ENCODE measurements at places on chromosomes 6 and 20.

- no peak for DNase-seq
These were observed 230.5 kb downstream of the ERMARD start for GRCh38 chr6:169981969-169982368.

GRCh38 chr6:20021795-20022194 is 184.6 kb downstream of the ID4 start:
- peak; percentile 84 for DNase-seq

GRCh38 chr6:169795196-169795595 is 43.8 kb downstream of the ERMARD start:
- DNase-seq, result no peak

GRCh38 chr20:14569641-14570040 is 232.2 kb upstream of the FLRT3 start:
- no peak for DNase-seq

GRCh38 chr6:121321282-121321681 is 13.0 kb downstream of the TBC1D32 start:
- no peak for DNase-seq

DNA sequence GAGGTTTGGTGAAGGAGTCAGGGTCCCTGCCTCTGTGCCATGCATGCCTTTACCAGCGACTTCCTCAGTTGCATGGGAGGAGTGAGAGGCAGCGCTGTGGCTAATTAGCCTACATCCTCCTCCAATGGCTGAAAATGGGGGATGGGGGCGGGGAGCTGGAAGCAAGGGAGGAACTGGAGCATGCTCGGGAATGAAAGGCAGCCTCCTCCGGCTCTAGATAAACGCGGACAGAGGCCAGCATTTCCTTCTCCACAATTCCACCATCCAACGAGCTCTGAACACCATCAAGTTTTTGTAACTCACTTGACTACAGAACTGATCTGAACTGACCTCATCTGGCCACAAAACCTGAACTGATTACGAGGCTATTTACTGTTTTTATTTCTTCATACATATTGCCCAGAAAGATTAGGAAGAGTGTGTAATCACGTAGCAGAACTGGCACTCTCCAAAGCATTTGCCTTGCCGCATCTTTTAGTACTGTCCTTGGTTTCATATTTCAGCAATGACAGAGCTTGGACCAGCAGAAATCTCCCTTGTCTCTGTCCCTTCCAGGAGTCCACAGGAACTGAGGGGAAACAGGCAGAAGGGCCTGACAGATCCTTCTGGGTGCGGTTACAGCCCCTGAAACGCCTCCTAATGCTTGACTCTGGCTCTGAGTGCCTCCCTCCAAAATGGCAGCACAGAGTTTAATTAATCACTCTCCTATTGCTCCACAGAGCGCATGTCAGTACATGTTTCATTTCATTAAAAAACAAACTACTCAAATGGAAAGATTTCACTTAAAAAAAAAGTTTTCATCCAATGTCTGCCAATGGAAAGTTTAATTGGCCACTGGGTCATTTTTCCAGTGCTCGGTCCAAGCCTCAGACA is 58.2 kb upstream of the TRAF3IP2 start:
- DNase-seq, result no peak

Measured in NCI-H748 treated with DMSO at 0.1 percent for 48 hours (cell line).